ENCODE measurements at places on chromosomes 13 and 19.

GRCh38 chr13:24683838-24684599 is 3.8 kb downstream of the ATP12A start:
- peak; percentile 35 for DNase-seq

- no peak for DNase-seq
These were observed 19.9 kb downstream of the LRCH1 start for GRCh38 chr13:46572752-46573431.

GRCh38 chr19:355134-355533 is 10.5 kb upstream of the MIER2 start:
- DNase-seq, result no peak

- no peak for DNase-seq
These were observed 50.0 kb upstream of the ALOX5AP start for GRCh38 chr13:30685320-30685859.

Measured in T-cell (primary cell).